ENCODE measurements at places on chromosomes 7 and 10.

GRCh38 chr10:119377451-119377957, 165.0 kb downstream of the RGS10 start:
- no peak for DNase-seq

- no peak for DNase-seq
These were observed 110.3 kb upstream of the ARID5B start for GRCh38 chr10:61791216-61791615.

DNA sequence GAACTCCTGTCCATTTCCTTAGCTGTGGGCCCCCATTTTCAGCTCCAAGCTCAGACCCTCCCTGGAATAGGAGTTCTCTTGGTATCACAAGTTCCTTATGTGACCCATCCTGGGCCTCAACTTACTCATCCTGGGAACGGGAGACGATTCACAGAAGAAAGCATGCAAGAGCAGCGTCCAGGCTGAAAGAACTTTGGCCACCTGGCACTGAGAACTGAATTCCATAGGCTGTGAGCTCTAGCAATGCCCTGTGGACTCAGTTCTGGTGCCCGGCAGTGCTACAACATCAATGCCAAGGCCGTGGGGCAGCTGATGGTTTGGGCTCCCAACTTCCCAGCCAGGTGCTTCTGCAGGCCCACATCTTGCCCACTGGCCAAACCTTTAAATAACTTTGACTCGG, 3.9 kb upstream of the CUEDC2 start:
- DNase-seq: no peak

GRCh38 chr10:96890172-96890513, 58.0 kb downstream of the LCOR start:
- DNase-seq: no peak

DNA sequence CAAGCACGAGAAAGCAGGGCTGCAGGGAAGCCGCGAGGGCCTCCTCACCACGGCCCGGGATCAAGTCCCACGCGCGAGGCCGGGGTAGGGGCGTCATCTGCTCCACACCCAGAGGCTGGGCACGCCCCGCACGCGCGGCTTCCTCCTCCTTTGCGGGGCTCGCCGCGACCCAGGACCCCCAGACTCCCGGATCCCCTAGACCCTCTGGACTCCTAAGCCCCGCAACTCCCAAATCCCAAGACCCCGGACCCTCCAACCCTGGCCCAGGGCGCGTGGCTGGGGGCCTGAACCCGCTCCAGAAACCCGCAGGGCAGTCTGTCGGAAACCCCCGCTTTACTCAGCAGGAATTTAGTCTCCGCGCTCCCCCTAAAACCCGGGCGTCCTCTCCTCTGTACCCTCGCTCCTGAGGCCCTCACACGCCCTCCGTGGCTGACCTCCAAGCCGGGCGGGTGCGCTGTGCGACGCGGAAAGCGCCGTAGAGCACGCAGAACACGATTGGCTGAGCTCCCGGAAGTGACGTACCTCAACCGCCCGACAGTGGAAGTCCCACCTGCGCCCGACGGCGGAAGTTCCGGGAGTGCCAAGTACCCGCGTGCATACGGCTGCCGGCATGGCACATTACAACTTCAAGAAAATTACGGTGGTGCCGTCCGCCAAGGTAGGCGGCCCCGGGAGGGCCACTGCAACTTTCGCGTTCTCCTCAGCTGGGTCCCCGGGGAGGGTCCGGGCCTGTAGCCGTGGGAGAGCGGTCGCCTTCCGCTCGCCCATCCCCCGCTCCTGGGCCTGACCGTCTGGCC, at the start of gene GTPBP4:
Gene GTPBP4 (plus strand): TSS at position 565 of the 797 bp plus-strand sequence. CDS start 46 bp downstream, at position 611.
- DNase-seq: peak; percentile 99

DNA sequence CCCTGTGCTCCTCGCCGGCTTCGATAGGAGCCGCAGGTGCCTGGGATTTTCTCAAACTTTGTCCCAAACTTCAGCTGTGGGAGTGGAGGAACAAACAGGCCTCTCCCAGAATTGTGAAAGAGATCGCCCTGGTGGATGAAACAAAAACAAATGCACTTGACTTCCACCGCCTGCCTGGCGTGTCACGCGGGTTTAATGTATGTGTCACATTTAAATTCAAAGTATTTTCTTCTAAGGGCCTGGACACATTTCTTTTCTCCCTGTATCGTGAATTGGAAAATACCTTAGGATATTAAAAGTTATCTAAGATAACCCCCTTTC, 694 bp upstream of the WASL start:
- DNase-seq: no peak
